ENCODE measurements at places on chromosomes 6 and 20.

- no peak for DNase-seq
Measured at GRCh38 chr20:41142919-41143318, 5.6 kb downstream of the PLCG1 start.

DNA sequence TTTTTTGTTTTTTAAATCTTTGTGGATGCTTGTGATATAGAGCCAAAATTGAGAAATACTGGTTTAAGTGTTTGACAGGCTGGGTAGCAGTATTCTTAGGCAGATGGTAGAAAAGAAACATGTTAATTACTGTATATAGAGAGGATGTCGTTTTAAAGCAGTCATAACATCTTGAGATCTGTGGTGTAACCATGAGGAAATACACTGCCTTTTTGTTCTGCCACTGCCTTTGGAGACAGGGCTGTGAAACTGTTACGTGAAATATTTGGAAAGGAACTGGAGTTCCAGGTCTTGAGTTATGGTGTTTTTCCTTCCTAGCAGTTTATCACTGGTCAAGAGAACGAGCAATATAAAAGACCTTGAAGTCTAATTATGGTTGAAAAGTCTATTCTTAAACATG lies 19.5 kb downstream of the STXBP5 start:
- DNase-seq = no peak

DNA sequence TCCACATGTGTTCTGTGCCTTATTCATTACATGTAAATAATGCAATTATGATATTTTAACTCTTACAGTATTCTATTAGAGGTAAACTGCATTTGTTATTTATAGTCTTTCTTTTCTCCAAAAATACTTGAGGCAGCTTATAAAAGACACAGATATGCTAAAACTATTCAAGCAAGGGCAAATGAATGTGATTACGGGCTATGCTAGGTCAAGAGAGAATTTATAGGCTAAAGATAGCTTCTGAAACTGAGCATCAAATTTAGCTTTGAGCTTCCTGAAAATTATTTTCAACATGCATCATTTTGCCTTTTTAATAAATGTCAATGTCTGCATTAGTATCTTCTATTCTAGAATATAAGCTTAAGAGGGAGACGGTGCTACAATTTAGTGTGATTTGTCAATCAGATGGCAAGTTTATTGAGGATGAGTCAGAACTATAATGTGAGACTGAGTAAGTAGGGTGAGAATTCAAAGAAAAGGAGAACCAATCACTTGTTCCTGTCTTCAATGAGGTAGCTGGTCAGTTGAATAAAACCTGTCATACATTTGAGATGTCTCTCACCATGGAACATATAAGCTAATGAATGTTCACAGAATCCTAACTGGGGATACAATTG lies 669.4 kb upstream of the CITED2 start:
- DNase-seq = no peak

- DNase-seq = no peak
Measured at GRCh38 chr6:89289710-89290109, 25.4 kb downstream of the GABRR2 start.

GRCh38 chr6:118867181-118867580 lies 26.8 kb upstream of the ASF1A start:
- no peak for DNase-seq

GRCh38 chr6:1575210-1576041 lies 34.3 kb upstream of the FOXC1 start:
- no peak for DNase-seq

DNA sequence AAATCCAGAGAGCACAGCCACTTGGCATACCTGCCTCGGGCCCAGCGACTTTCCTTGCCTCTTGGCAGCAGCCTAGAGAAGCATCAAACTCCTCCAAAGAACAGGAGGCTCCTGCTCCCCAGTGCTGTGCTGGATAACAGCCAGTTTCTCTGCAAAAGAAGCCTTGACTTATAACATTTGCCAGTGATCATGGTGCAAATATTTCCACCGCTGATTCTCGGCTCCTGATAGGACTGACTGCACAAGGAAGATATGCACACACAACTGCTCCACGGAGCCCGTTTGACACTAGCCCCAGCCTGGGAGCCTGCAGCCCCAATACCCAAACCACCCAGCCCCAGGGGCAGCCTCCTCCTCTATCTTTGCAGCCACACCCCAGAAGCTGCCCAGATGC lies 17.5 kb downstream of the ACSS1 start:
- no peak for DNase-seq

DNA sequence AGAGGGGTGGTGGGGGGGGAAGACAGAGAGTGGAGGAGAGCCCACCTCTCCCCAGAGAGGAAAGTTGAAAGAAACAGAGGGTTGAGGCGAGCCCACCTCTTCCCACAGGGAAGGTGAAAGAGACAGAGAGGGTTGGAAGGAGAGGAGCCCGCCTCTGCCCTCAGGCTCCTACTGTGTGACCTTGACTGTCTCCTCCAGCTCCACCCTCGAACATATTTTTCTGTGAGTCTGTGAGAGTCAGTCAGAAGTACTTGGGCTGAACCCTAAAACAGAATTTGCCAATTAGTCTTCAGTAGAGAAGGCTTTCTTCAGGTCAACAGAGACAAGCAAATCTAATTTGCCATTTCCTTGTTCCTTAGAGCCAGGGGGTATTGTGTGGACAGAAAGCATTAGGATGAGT lies 153.7 kb upstream of the SNX9 start:
- no peak for DNase-seq

GRCh38 chr6:42075159-42075838 lies 25.0 kb downstream of the TAF8 start:
- no peak for DNase-seq

DNA sequence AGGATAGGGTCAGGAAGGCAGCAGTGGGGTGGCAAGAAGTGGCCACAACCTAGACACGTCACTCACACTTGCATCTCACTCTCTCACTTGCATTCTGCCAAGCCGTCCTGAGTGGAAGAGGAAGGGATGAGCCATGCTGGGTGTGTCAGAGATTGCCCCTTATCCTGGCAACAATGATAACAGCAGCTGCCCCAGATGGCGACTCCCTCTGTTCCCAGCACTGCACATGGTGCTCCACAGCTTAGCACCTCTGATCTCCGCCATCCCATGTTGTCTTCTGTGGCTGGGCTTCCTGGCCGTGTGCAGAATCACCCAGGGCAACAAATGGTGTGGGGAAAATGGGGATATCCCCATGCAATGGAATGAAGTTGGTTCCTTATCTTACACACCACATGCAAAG lies 11.1 kb downstream of the KCNB1 start:
- DNase-seq = no peak

DNA sequence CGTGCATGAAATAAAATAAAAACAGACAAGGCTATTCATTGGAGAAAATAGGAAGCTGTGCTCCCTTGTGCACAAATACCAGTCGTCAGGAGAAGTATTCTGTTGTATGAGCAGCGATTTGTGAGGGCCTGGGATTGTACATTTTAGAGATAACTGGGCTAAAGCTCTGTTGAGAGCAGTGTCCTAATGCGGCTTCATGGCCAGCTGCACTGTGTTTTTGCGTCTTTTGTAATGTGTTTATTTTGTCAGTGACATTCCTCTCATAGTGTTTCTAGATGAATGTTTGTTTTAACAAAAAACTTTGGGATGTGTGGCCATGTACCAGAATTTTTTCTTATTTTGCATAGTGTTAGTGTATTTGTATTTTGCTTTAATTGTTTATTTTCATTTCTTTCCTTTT lies 14.8 kb downstream of the ERMARD start:
- no peak for DNase-seq

- DNase-seq = no peak
Measured at GRCh38 chr6:88074791-88075190, 27.1 kb downstream of the SPACA1 start.

- DNase-seq = no peak
Measured at GRCh38 chr6:148516217-148516616, 173.6 kb downstream of the SASH1 start.

DNA sequence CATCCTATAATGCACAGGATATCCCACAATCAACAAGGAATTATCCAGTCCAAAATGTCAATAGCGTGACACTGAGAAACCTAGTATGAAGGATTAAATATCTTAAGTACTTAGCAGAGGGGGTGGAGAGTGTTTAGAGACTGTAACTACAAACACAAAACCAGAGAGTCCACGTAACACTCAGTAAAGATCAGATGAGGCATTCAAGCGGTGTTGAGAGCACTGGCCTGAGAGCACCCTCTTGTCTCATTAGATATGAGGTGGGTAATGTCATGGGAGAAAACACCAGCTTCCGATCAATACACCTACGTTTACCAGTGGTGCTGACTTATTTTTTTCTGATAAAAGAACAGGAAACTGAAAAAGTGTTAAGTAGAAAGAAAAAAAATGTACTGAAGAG lies 2.3 kb downstream of the FAM184A start:
- no peak for DNase-seq

DNA sequence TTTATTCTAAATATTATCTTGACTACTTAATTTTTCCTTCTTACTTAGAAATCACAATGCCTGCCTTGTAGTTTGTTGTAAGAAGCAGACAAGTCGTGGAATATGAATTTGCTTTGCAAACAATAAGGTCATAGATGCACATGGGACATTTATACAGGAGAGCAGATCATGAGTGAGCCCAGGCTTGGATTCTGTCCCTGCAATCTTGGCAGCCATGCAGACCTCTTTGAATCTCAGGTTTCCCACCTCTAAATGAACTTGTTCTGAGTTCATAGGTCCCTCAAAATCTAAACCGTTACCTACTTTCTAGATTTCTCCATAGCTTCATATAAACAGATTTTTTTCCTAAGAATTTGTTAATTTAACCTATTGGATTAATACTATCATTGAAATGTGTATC lies 19.5 kb downstream of the KIAA0408 start:
- DNase-seq = no peak

GRCh38 chr6:168404560-168404959 lies 36.4 kb upstream of the SMOC2 start:
- DNase-seq = no peak
